ENCODE measurements at places on chromosomes 6 and 20.

- no peak for DNase-seq
These were observed 32.6 kb downstream of the MRPL14 start for GRCh38 chr6:44094403-44095242.

- no peak for DNase-seq
These were observed 4.8 kb upstream of the TUBB2B start for GRCh38 chr6:3232017-3232945.

DNA sequence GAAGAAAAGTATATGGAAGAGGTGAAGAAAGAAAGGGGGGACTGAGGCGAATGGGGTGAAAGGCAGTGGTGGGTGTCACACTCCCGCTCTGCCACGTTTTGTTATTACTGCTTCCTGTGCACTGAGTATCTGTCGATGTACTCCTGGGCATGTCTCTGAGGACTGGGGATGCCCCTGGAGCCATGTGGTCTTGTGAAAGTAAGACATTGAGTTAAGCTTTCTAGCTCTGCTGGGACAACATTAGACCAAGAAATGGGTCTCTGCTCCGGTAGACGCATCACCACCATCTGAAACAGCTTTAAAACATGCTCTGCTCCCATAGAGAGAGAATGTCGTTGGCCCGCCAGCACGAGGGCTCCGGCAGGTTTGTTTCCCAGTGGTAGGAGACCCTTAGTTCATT lies 40.0 kb downstream of the IRF4 start:
- DNase-seq: no peak

- DNase-seq: no peak
These were observed 79.8 kb downstream of the NFATC2 start for GRCh38 chr20:51462566-51463276.

- DNase-seq: no peak
These were observed 591.7 kb upstream of the NRSN1 start for GRCh38 chr6:23534351-23534750.
